CD4-positive, alpha-beta T cell (primary cell): ENCODE measurements at places on chromosomes 11 and 22.

DNA sequence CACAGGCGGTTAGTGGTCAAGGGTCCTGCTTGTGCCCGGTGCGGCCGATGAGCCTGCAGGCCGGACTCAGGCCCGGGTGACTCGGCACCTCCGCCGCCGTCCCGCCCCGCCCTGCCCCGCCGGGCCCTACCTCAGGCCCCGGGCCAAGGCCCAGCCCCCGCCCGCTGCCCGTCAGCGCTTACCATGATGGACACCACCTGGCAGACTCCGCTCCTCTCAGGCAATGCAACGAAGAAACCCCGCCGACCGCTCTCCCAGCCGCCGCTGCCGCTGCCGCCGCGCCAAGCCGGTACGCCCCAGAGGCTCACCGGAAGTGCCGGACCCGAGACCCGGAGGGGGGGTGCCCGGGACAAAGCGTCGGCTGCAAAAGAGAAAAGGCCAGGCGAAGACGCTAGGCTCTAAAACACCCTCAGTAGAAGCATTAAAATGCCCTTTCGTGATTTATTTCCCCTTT is at the start of gene UFD1:
UFD1 (minus strand) TSS at position 293 of the 454 bp plus-strand sequence; CDS start at position 185, 108 bp downstream.
- peaks cover 22% of the 10 kb centered on the region for H3K4me1 ChIP-seq
- H3K27ac ChIP-seq: peak within 1 kb of the TSS; percentile 98
- peaks cover 21% of the 10 kb centered on the region for H3K36me3 ChIP-seq
- H3K4me3 ChIP-seq: peak within 1 kb of the TSS; percentile 75

GRCh38 chr11:70028147-70028855 is 49.8 kb upstream of the ANO1 start:
- H3K27ac ChIP-seq: no peak overlapping the region
- DNase-seq: no peak
- no peaks in the 10 kb centered on the region for H3K27me3 ChIP-seq
- H3K4me3 ChIP-seq: no peak overlapping the region
- H3K4me1 ChIP-seq: no peaks in the 10 kb centered on the region

- DNase-seq: no peak
- peaks cover 7% of the 10 kb centered on the region for H3K4me1 ChIP-seq
Measured at GRCh38 chr11:61704838-61705237, 24.6 kb downstream of the DAGLA start.

DNA sequence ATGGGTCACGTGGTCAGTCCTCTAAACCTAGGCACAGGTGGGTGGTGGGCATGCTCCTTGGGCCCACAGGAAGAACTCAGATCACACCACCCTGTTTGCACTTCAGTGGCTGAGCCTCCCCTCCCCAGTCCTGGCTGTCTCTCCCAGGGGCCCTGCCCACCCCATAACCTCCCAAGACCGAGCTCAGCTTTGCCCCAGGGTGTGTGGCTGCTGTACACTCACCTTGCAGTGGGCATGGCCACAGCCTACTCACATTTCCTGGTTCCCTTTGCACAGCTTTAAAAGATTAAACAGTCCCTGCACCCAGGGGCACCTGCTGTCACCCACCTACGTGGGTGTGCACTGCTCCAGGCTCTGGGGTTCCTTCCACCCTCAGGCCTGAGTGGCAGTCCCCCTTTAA is 13.8 kb downstream of the TRIOBP start:
- DNase-seq: no peak
- H3K4me1 ChIP-seq: no peaks in the 10 kb centered on the region
- H3K27ac ChIP-seq: no peak overlapping the region
- H3K27me3 ChIP-seq: no peaks in the 10 kb centered on the region
- H3K36me3 ChIP-seq: no peaks in the 10 kb centered on the region

- no peak for DNase-seq
- H3K27ac ChIP-seq: no peak overlapping the region
- peaks cover 43% of the 10 kb centered on the region for H3K4me1 ChIP-seq
- no peak overlapping the region for H3K4me3 ChIP-seq
- H3K36me3 ChIP-seq: no peaks in the 10 kb centered on the region
Measured at GRCh38 chr22:37179622-37180420, 8.2 kb downstream of the C1QTNF6 start.
